ENCODE measurements at places on chromosomes 7 and 10.

- no peak for DNase-seq
These were observed 661 bp downstream of the HECTD2 start for GRCh38 chr10:91410638-91411371.

DNA sequence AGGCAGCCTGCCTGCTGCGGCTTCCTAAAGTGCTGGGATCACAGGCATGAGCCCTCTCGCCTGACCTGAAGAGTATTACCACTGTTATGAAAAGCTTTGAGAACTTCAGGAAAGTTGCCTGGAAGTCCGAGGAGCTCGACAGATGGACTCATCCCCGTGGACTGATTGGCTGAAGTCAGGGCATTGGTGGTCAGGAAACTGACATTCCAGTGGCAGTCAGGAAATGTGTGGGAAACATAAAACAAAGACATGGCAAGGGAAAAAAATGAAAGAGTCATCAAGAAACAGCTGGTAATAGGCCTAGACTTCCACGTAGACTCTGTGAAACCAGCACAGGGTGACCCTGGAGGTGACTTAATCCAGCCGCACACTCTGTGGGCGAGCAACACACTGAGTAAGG lies 123.3 kb downstream of the CDH23 start:
- DNase-seq, result no peak

DNA sequence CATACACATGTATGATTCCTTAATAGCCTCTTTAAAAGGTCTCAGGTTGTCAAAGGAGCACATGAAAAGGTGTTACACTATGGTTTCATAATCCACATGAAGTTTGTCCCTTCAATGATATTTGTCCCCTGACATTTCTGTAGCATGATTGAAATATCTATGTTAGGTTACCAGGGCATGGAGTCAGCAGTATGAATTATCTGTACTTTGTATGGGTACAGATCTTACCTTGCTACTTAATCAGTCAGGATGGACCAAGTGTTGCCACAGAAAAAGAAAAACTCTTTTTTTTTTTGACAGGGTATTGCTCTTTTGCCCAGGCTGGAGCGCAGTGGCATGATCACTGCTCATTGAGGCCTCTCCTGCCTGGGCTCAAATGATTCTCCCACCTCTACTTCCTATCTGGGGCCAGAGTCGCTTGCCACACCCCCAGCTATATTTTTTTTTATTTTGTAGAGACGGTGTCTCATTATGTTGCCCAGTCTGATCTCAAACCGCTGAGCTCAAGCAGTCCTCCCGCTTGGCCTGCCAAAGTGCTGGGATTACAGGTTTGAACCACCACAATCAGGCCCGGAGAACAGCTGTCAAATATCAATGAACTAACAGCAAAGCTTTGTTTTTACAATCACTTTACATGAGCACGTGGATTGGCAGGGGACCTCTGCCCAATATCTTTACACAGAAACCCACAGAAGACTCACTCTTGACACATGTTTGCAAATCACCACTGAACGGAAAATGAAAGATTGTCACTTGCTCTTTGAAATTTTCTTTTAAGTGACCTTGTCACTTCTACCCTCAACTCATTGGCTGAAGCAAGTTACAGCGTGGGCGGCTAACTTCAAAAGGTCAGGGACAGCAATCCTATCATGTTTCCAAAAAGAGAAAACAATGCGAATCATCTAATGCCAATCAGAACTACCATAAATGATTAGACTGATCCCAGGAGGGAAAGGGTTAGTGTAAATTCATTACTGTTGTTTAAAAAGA lies 140.2 kb downstream of the PRKG1 start:
- DNase-seq, result no peak

GRCh38 chr7:25586513-25586912 lies 358.2 kb upstream of the NPVF start:
- no peak for DNase-seq

GRCh38 chr7:151398446-151399304 lies 11.2 kb downstream of the WDR86 start:
- no peak for DNase-seq

- DNase-seq, result no peak
These were observed 770 bp downstream of the PLXNA4 start for GRCh38 chr7:132575419-132575981.

GRCh38 chr7:1555813-1556543 lies at the start of gene TMEM184A:
Gene TMEM184A, minus strand, starts transcription at chr7:1556205. Its CDS starts 721 bp downstream, at chr7:1555484.
- no peak for DNase-seq

GRCh38 chr10:118977835-118978234 lies 51.7 kb upstream of the NANOS1 start:
- no peak for DNase-seq

GRCh38 chr7:45028138-45028919 lies 28.3 kb downstream of the CCM2 start:
- no peak for DNase-seq

- no peak for DNase-seq
These were observed 9.9 kb upstream of the SRRM3 start for GRCh38 chr7:76191783-76192240.

GRCh38 chr7:44703921-44704320 lies 44.7 kb upstream of the ZMIZ2 start:
- no peak for DNase-seq

DNA sequence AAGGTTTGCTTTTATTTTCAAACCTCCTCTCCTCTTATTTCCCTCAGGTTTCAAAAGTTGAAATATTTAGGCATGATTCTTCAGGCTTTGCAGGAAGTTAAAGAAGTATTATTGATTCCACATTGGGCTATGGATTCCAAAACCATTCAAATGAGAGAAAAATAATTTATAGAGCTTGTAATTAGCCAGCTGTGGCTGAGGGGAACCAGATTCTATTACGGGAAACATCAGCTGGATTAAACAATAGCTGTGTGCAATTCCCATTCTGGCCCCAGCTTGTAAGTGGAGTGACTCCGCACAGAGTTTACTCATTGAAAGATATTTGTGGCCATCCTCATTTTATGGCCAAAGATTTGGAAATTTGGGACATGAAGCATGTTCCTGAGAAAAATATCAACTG lies 77.0 kb upstream of the PHYHIPL start:
- DNase-seq, result no peak

DNA sequence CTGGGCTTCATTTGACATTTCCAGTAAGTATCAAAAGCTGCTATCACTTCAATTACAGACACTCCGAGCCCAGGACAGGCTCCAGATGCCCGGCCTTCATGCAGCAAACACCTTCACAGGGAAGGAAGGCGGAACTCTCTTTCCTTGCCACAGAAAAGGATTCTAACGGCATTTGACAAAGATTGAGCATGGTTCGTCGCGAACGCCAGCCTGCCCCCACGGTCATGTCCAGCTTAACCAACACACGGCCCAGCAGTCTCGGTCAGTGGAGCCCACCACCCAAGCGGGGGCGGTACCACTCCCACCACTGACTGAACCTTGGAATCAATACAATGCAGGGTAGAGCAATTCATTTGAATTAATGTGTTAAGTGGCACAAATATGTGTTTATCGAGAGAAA lies 607.2 kb downstream of the DNAJB6 start:
- no peak for DNase-seq

GRCh38 chr10:588246-589165 lies 101.0 kb downstream of the DIP2C start:
- no peak for DNase-seq

DNA sequence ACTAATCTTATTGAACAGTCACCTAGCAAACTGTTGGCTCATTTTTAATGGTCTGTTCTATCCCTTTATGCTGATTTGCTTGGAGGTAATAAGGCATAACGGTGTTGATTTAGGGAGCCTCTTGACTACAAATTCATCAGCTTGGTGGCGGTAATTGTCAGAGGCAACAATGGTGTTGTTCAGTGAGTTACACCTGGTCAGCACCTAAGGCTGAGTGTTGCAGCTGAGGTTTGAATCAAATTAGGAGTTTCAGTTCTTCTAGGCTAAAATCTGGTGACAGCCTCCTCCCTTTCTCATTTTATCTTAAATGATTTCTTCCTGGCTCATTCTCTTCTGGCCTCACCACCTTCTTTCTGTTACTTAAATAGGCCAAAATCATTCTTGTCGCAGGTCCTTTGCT lies 42.3 kb upstream of the SP8 start:
- no peak for DNase-seq

DNA sequence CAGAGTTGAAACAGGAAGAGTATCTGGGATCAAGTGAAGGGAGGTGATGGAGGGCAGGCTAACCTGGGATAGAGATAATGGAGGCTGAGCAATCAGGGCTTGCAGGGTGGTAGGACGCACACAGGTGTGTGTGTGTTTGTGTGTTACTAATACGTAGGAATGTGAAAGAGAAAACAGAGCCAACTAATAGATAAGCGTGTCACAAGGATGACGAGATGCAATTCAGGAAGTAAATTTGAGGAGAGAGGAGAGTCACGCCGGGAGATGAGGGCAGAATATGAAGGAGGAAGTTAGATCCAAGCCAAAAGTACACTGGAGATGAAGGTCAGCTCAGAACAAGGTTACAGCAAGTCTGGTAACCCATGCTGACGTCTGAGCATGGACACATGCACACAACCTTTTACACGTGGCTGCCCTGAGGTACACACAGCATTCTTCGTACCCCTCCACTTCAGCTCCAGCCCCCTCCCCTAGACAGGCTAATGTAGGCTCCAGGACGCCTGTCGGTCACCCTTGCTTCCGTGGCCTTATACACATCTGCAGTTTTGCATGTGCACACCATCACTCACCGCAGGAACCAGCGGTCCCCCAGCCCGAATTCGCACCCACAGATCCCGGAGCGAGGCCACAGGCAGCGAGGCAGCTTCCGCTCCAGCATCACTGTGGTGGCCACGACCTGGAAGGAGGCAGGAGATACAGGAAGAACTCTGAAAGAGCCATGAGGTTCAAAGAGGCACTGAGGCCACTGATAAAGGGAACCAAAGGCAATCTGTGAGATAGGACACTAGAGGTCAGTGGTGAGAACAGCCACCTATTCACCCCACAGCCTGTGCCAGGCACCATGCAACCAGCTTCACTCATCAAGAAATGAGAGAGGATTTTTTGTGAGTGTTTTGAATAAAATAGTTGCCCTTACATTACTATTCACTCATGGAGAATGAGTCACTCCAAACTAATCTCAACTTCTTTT lies 23.7 kb upstream of the TRPV6 start:
- no peak for DNase-seq

DNA sequence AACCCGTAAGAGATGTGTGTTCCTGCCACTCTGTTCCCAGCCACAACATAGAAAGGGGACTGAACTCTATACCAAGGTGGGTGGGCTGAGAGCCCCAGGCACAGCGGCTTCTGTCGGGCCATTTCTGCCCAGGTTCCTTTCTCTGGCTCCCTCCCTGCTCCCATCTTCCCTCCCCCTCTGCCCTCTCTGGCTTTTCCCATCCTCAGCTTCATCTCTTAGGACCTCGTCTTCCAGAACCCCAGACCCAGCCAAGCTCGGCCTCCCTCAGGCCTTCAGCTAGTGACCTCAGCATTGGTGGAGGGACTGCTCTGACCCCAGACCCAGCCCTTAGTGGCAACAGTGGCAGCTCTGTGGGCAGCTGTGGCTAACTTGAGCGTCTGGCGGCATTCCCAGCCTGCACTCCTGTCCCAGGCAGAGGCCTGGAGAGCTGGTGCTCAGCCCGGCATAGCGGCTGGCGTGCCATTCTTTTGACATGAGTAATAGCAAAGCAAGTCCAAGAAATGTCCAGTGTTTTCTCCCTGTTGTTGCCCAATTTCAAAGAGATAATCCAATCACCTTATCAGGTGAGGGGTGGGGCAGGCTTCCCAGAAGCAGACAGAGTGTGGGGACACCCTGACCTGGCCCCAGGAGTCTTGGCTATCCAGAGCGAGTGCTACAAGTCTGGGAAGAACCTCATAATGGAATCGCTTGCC lies 15.9 kb downstream of the PTPRE start:
- no peak for DNase-seq

DNA sequence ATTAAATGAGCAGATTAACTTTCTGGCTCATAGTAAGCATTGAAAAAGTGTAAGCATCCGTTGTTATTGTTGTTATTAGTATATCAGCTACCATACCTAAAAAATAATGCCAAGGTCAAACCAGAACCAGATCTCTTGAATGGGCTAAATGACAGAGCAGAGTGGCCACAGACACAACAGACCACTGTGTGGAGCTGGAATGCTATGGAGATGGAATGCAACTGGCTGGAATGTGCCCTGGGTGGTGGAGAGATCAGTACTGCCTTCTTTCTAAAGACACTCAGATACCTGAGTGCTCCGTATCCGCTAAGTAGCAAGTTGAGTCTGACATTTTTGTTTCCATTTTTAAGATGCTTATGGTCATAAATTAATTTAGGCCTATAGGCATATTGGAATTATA lies 20.5 kb upstream of the DNAJB12 start:
- DNase-seq, result no peak

- DNase-seq, result no peak
These were observed 13.3 kb downstream of the CAV1 start for GRCh38 chr7:116538138-116538537.

- no peak for DNase-seq
These were observed 73.8 kb downstream of the OAT start for GRCh38 chr10:124344931-124345330.

GRCh38 chr10:129631006-129631405 lies 164.0 kb downstream of the MGMT start:
- no peak for DNase-seq

- DNase-seq, result no peak
These were observed 69.2 kb upstream of the AGK start for GRCh38 chr7:141481971-141482370.

- DNase-seq, result no peak
These were observed 44.7 kb upstream of the GPR26 start for GRCh38 chr10:123621492-123621891.

DNA sequence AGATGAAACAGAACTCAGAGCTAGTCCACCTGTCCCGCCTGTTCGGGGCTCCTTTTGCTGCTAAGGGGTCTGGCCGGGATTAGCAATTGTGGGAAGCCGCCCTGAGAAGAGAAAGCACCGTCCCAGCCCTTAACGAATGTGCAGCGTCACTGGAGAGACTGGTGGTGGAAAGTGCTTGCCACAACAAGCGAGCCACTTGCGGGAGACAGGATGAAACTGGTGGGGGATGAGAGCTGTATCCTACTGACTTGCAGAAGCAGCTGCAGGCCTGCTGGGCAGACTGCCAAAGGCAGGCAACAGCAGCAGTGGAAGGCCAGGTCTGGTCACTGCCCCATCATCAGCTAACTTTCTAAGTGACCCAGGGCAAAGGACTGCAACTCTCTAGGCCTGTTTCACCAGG lies 95.4 kb downstream of the FAM53B start:
- DNase-seq, result peak; percentile 36

GRCh38 chr7:100573691-100574361 lies at the start of gene SAP25:
Gene SAP25, minus strand, starts transcription at chr7:100573900. Its CDS starts 158 bp downstream, at chr7:100573742.
- DNase-seq, result no peak

DNA sequence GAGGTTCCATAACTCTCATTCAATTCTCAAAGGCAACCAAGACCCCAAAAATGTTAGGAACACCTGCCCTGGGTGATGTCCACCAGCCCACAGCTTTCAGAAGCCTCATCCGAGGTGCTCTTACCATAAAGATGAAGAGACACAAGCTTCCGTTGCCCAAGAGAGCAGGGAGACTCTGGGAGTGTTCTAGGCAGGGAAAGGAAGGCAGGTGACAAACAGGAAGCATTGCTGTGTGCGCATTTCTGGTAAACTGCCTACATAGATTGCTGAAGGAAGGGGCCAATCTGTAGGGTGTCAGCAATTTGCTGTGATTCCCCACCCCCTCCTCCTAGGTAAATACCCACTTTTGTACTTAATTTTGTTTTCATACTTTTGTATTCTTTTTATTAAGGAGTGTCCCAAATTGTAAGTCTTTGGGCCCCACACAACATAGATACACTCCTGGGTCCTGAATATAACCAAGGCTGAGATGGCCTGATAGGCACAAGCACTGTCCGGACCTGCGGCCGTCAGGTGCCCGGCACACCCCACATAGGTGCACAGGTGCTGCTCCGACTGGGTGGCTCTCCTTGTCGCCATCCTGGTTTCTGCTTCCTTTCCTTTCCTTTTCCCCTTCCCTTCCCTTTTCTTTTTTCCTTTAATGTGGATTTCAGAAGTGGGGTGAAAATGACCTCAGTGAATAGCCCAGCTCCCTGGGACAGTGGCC lies 51.4 kb upstream of the SMNDC1 start:
- no peak for DNase-seq
